ENCODE measurements at places on chromosomes 13 and 19.

GRCh38 chr13:111909501-111909900 is 157.4 kb upstream of the SOX1 start:
- DNase-seq, result no peak

DNA sequence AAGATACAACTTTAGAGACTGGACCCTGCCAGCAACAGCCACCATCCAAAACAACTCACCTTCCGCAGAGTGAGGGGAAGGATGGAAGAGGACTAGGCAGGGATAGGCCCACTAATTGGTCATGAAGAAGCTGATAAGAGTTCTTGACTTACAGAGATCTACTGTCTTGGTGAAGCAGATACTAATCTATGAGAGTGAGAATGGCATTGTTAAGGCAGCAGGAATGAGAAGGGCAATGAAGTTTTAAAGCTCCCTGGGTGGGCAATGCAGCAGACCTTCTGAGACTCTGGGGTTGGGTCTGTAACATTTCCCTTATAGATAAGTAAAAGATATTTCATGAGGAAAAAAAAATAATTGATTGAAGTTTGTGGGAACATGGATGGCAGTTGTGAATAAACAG is 63.7 kb downstream of the KLF12 start:
- DNase-seq, result no peak

GRCh38 chr13:32080328-32080744 is 48.8 kb downstream of the FRY start:
- DNase-seq, result no peak

DNA sequence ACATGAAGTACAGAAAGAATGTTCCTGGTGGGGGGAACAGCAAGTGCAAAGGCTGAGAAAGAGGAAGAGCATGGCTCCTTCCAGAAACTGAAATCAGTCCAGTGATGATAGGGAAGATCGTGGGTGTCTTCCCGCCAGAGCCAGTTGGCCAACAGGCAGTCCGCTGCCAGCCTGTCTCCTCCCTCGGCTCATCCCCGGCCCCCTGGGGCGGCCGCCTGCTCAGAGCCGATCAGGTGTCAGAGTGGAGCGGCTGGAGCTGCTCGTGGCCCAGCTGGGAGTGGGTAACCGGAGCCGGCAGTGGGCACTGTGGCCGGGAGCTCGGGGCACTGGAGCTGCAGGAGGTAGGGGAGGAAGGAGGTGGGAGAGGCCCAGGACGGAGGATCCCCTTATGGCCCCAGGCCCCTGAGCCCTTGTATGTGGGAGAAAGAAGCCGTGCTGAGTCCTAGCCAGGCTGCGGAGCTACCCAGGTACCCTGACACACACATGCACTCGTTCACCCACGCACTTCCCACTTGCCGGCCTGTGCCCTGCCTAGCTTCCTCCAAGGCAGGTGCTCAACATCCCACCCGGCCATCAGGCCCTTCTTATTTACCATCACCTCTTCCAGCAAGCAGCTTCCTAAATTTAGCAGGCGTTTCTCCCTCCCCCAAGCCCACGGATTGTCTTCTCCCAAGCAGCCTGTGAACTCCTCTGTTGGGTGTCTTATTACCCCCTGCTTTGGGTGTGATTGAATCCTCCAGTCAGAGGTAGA is 1.7 kb downstream of the ANKRD24 start:
- DNase-seq, result no peak

- DNase-seq, result no peak
Measured at GRCh38 chr19:8086849-8087248, 34.3 kb downstream of the CCL25 start.

DNA sequence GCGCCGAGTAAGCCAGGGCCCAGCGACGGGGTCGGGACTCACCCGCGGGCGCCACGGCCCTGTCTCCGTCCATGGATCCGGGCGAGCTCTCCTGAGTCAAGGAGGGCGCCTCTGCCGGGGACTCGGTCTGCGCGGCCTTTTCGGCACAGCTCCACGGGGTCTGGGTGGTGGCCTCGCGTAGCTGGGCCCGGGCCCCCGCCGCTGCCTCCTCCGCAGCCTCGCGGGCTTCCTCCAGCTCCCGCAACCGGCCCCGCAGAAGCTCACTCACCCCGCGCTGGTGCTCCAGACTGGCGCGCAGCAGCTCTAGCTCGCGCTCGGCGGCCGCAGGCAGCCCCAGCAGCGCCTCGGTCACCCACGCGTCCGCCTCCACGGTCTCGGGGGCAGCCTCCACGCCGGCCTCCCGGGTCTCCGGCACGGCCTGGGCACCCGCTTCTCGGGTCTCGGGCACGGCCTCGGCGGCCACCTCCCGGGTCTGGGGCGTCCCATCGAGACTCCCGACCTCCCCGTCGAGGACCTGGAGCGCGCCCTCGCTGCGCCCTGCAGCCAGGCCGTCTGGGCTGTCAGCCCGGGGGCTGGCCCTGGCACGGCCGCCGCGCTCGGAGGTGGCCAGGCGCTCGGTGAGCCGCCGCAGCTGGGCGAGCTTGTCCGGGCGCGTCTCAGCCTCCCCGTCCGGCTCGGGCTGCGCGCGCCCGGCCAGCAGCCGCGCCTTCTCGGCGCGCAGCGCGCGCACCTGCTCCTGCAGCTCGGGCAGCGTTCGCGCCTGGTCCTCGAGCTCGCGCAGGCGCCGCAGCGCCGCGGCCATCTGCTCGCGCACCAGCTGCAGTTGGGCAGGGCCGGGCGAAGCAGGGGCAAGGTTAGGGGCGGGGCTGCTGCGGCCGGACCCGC is 8.4 kb downstream of the KANK3 start:
- DNase-seq, result peak; percentile 55

GRCh38 chr13:106567474-106568298 is at the start of gene ARGLU1:
TSS of gene ARGLU1 (minus strand) at chr13:106568137. CDS start at chr13:106567919, 218 bp downstream.
- peak; percentile 93 for DNase-seq

DNA sequence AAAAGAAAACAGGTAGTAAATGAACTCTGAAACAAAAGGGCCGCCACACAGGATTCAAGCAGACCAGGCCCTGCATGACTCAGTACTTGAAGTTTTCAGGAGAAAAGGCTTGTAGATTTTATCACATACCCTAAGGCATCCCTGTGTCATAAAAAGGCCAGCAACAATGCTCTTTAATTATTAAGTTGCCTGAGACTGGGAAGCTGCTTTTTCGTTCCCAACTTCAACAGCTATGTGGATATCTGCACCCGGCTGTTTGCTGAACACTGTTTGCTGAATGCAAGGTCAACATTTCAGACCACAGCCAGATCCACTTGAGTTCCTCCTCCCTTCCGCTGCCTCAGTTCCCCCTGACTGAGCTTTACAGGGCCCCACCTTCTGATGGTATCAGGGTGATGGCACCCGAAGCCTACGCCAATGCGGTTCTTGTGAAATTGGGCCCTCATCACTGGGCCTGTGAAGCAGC is 6.1 kb upstream of the ECH1 start:
- DNase-seq, result no peak

Data from hematopoietic multipotent progenitor cell treated with erythropoietin and hydrocortisone succinate and interleukin-3 and kit ligand, for 8 days (in vitro differentiated cells).